ENCODE measurements at places on chromosomes 5 and 9.

DNA sequence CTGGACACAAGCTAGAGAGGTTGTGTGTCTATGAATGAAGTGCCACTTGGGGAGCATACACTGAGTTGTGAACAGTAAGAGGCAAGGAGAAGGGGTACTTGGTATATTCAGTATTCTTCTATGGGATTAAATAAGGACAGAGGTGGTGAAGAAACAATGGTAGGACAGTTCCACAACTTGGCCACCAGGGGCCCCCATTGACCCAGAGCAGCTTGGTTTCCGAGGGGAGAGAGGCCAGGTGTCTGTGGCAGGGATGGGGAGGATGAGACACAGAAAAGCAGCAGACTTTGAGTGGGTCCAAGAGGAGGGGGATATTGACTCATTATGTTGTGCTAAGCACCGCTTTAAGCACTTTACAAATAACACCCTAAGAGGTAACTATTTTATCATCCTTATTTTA, 220.6 kb downstream of the MELK start:
- no peak for ATAC-seq

DNA sequence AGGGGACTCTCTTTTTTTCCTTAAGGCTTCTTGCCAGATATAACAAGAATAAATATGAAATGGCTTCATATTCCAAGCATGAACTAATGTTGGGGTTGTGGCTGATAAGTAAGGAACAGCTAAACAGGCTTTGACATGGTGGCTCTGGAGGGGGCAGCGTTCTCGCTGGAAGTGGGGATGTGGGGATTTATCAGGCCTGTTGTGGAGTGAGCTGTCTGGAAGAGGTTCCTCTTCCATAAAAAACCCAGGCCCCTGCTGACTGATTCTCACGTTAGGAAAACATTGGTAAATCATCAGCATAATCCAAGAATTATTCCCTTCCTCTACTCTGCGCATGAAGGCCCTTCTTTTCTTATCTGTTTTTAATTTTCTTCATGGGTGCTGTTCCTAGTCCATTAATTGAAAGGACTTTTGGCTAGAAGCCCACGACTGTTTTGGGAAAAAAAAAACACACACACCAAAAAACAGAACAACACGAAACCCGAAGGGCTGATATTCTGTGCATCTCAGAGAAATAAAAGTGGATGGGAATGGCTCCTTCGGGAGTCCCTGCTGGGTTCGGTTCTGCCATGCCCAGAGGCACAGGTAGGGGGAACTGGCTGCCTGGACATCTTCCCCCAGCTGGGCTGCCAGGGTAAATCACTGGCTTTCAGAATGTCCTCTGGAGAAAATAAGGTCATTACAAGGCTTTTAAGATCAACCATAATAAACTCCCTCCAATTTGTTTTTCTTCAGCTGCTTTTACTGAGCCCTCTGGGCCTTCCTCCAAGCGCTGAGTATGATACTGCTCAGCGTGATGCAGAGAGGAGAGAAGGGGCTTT, 297.0 kb downstream of the SLIT3 start:
- ATAC-seq, result no peak

GRCh38 chr9:100167176-100167575, 68.1 kb downstream of the INVS start:
- ATAC-seq, result no peak

DNA sequence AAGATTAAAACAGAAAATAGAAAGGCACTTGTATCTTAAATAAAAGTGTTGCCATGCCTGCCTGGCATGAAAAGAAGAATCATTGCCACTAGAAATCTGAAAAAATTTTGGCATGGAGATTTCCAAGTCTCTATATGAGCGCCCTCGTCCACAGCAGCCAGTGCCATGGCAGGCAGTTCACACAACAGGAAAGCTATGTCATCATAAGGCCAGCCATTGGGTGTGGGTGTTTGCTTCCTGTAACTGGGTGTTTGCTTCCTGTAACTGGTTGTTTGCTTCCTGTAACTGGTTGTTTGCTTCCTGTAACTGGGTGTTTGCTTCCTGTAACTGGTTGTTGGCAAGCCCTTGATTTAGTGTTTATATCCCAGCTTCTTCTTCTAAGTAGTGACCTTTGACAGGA, 446.7 kb downstream of the IRX1 start:
- ATAC-seq, result no peak

DNA sequence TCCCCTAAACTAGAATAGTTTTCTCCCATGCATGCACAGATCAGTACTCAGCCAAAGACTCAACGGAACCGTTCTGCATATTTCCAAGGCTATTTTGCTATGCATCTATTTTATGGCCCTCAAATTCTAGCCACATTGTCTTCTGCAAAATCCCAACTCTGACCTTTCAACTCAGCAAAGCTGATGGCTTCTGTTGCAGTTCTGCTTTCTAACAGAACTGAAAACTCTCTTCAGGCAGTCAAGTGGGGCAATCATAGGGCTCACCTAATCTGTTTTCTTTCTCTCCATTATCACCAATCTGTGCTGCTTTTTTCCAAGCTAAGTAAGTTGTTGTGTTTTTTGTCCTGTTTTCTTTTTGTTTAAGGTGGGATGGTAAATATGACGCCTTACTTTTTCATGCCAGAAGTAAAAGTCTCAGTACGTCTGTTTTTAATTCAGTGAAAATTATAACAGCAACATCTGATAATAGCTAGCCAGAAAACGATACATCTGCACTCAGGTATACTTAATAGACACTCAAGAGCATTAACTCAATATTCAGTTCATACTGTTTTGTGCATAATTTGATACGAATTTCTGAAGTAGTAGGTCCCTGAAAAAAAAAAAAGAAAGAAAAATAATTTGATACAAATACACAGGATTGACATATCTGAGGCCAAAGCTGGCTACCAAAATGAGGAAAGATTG, 454.3 kb downstream of the TLE1 start:
- no peak for ATAC-seq

- no peak for ATAC-seq
Observed at GRCh38 chr9:72909428-72909827, 43.4 kb downstream of the ALDH1A1 start.

GRCh38 chr9:16002816-16003215, 450.0 kb downstream of the CCDC171 start:
- no peak for ATAC-seq

DNA sequence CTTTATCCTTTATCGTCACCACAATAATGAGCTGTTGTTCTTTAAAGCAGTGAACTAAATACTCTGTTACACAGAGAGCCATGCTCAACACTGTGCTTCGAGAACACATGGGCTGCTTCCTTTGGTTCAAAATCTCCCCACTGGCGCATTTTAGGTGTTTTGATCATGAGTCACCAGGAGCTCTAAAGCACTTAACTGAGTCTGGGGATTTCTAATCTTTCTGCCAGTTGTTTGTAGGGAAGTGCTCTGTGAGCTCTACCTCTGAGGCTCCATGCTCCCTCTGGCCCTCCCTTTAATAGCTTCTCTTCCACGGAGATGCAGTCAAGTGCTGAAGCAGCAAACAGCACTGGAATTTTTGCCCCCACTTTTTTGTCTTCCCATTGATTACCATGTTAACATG, 17.0 kb downstream of the ERAP2 start:
- ATAC-seq, result no peak

DNA sequence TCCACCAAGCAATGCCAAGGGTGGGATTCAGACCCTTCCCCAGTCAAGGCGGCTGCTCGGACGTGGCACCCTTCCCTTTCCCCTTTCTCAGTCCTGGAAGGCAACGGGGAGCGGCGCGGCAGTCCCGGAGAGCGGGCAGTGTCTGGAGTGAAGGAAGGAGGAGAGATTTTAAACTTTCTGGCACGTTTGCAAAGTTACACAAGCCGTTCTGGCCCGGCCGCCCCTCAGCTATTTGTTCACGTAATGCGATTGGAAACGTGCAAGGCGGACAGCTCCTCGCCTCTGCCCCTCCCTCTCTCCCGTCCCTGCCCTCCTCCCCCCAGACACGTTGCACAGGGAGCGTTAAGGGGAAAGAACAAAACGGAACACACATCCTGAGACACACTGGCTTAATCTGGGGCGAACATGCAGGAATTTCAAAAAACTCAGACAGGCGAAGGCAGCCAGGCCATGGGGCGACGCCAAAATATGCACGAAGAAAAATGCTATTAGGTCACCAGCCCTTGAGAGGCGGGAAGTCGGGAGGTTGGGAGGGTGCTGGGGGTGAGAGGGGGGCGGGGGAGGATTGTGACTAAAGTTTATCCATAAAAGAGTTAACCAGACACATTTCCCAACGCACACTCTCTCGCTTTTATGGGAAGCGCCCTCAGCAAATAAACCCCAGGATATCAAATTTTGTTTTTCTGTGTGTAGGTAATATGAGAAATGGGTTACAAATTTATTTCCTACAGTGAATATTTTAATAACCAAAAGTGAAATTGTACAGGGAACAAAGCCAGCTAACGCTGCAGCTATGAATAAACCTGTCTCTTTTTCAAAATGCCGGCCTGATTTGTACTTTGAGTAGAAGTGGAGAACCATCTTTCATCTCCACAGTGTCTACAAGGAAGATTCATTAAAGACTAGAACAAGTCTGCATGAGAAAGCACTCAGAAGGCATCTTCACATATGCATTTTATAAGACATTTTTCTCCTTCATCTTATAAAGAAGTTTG, at the start of gene LOX:
TSS of gene LOX (minus strand) at position 144 of the 995 bp plus-strand sequence. CDS start 274 bp downstream, outside the sequence.
- no peak for ATAC-seq

DNA sequence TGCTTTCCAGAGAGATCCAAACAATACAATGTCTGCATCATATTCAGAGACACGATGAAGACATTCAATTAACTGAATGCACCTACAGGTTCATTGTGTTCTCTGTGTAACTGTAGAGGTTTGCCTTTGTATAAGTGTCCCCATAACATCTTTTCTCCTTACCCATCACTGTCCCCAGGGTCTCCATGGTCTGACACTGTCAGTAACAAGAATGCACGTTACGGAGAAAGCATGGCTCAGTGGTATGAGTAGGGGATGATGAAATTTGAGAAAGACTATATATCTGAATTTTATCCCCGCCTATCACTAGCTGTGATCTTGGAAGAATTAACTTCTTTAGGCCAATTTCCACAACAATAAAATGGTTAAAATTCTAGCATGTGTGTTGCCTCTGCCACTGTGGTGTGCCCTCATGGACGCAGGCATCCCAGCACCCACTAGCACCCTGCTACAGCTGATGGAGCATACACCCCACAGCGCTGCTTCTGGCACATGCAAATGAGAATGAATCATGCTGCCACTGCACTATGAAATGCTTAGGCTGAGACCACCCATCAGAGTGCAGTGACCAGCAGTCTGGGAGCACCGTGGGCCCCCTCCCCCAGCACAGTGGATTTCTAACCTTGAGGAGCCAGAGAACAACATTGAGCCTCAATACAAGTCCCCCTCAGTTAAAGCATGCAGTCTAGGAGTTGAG, 54.3 kb downstream of the RGMB start:
- ATAC-seq, result no peak

DNA sequence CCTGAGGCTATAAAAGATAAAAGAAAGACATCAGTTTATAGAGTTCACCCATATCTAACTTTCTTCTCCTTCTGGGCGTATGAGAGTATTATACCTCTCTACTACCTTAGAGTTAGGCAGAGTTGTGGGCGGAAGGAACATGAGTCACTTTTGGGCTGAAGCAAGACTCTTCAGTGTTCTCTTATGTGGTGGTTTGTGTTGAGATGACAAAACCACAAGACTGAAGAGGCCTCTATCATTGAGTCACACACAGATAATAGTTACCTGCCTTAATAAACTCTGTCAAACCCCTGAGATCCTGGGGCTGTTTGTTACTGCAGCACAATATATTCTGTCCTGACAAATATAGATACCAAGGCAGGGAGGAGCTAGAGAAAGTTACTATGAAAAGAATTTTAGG, 184.2 kb downstream of the EFNA5 start:
- ATAC-seq, result peak; percentile 25

GRCh38 chr5:136033234-136033633, 4.4 kb downstream of the TGFBI start:
- ATAC-seq, result no peak

GRCh38 chr5:103894882-103895281, 332.3 kb upstream of the NUDT12 start:
- peak; percentile 24 for ATAC-seq

DNA sequence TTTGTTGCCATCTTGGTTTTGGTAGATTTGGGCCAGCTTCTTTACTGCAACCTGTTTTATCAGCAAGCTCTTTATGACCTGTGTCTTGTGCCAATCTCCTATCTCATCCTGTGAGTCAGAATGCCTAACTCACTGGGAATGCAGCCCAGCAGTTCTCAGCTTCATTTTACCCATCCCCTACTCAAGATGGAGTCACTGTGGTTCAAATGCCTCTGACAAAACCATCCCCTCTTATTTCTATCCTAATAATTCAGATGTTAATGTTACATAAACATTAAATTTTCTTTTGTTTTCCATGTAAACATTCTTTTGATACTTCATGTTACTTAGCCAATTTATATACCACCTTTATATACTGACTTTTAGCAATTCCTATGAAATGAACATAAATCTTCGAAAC, 746.3 kb downstream of the CDH18 start:
- ATAC-seq, result no peak

- no peak for ATAC-seq
Observed at GRCh38 chr9:19466280-19466639, 57.5 kb downstream of the ACER2 start.

DNA sequence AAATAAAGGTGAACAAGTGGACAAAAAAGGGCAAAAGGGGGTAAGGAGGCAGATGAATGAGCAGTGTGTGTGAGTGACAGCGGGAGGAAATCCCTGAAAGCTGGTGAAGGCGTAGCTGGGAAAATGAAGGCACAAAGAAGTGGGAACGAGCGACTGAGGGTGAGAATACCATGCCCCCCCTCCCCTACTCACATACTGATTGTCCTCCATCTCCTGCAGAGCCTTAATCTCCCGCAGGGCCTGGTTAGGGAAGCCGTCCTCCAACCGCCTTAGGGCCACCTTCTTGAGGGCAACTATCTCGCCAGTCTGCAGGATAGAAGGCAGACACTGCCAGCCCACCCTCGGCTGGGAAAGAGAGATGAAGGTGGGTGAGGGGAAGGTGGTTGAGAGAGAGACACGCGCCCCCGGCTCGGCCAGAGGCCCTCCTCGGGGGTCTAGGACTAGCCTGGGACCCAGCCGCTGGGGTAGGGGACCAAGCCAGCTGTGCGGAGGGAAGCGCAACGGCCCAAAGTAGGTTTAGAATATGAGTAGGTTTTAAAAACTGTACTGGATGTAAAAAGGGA, 522 bp downstream of the CDK20 start:
- ATAC-seq, result no peak

- no peak for ATAC-seq
Observed at GRCh38 chr9:4967523-4967922, 17.5 kb upstream of the JAK2 start.

GRCh38 chr5:62575066-62575465, 3.6 kb upstream of the LRRC70 start:
- no peak for ATAC-seq

DNA sequence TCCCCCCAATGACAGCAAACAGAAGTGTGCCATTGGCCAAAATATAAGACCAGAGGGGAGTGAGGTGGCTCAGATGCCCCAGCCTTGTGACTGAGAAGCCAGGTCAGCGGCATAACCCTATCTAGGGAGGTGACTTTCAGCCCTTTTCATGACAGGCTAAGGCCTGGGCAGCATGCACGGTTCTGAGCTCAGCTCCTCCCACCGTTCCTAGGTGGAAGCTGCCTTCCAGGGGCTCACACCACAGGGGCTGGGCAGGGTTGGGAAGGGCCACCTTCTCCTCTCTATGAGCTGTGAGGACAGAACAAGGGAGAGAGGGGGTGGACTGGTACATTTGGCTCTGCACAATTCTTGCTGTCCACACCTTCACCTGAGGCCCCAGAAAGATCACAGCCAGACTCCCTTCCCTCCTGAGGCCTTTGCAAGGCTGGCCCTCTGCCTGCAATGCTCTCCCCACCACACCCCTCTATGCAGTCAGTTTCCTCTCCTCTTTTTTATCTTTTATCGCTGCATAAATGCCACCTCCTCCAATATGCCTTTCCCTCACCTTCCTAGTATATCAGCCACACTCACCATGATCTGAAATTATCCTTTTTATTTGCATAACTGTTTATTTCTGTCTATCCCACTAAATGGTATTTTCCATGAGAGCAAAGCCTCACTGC, 5.1 kb upstream of the EGR1 start:
- no peak for ATAC-seq

All from stimulated activated memory B cell treated with anti-CD40 and anti-IgM and Interleukin-4, amounts not matched to agents 10 μg/mL and 1 μg/mL and 100 μg/mL, for 72 hours (primary cell).